ENCODE measurements at places on chromosomes 6 and 20.

DNA sequence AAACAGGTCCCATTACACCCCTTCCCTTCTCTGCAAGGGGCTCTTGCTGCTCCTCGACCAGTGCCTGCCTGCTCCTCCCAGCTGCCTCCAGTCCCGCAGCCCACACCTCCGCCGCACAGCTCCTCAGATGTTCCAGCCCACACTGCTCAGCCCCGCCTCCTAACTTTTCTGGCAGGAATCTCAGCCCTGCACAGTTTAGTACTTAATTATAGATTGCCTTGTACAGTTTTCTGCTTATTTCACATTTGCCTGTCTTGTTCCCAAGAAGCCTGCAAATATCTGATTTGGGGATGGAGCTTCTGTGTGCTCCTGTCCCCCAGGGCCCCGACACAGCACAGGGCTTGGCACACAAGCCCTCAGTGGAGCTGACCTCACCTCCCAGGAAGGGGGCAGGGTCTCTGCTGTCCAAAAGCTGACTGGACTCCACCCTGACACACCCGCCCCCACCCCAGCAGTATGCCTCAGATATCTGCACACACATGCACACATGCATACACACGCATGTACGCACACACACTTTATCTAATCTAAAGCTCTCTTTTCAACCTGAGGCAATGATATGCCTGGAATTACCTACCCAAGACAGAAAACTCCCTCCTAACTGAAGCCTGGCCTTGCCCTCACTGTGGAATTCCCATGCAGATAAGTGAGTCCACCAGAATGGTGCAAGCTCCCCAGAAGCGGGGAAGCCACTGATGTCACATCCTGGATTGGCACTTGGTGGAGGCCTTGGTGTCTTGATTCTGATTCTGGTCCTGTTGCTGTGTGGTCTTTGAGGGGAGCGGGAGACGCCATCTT, 1.2 kb upstream of the PNPLA1 start:
- DNase-seq: no peak

DNA sequence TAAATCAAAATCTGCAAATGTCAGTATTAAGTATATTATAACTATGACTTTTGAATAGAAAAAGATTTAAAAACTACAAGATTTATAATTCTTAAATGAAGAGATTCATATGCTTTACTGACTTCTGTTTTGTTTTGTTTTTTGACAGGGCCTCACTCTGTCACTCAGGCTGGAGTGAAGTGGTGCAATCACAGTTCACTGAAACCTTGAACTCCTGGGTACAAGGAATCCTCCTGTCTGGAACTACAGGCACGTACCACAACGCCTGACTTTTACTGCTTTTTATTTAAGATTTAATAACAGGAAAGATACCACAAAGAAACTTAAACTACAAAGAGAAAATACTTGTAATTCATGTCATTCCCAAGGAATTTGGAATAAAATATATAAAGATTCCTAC, 940.2 kb upstream of the CITED2 start:
- no peak for DNase-seq

GRCh38 chr20:21101932-21102575, 4.1 kb downstream of the LINC00237 start:
- DNase-seq: no peak

GRCh38 chr6:158815379-158815724, 3.8 kb downstream of the EZR start:
- no peak for DNase-seq

GRCh38 chr6:36809941-36810803, 29.1 kb downstream of the CPNE5 start:
- DNase-seq: no peak

GRCh38 chr20:37316775-37317170, 27.3 kb downstream of the MANBAL start:
- no peak for DNase-seq

GRCh38 chr6:42969934-42970333, 9.0 kb downstream of the PEX6 start:
- no peak for DNase-seq

DNA sequence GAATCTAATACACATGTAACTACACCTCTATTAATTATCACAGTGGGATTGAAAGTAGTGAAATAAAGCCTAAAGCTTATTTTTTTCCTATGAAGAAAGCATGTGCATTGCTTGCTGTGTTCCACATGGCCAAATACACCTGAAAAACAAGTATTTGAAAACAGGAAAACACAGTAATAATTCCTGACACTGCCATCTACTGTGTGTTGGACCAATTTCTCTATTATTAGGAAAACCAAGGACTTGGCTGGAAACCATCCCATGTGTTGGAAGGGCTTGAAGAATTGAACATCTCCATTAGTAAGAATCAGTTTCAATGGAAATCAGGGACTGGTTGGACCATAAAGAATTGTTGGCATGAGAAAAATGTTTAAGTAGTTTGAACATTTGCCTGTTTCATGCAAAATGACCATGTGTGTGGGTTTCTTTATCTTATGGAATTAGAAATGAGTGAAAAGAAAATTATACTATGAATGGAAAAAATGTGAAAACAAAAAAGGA, 124.1 kb downstream of the PHF3 start:
- no peak for DNase-seq

GRCh38 chr20:49343246-49343645, 65.4 kb upstream of the ZNFX1 start:
- no peak for DNase-seq

DNA sequence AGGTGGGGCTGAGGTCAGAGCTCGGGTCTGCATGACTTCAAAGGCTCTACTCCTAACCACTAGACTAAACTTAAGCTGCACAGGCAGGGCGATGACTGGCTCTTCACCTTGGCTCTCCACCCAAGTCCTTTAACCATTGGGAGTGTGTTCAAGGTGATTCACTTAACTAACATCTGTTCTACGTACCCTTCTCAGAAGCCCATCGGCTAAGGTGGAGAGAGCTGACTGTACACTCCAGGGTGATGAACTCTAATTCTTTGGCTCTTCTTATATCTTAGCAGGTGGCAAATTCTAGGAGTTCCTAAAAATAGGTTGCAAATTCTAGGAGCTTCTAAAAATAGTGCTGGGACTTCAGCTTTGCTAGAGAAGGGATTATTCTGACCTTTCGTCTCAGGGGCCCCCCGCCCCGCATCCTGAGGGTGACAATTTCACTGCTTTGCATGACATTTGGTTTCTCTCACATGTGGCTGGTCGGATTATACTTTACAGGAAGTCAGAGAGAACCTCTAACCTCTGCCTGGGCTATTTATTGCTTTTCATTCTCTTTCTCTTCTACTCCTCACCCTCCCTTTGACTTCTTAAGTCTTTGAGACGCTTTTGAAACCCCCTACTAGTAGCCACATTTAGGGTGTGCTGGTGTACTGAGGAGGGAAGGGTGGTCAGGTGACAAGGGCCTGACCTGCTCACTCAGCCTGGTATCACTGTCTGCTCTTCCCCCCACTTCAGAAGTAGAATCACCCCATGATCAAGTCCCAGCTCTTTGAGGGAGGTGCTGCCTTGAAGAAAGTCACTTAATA, 55.5 kb downstream of the PRDM1 start:
- DNase-seq: no peak

GRCh38 chr20:33005132-33005566, 916 bp upstream of the SUN5 start:
- no peak for DNase-seq

DNA sequence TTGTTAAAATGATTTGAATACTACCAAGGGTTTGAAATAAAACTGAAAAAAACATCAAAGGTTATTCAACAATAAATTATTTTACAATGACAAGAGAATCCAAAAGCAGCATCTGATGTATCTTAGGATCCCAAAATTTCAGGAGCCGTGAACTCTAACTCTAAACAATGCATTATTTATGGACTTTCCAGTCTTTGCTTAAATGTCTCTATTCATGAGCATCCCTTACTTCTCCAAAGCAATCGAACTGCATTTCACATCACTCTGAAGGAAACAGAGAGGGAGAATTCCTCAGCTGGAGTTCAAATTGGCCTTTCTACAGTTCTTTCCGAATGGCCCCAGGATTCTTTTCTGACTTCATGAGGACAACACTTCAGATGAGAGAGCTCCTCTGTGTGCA, 229.1 kb downstream of the CBLN4 start:
- no peak for DNase-seq

DNA sequence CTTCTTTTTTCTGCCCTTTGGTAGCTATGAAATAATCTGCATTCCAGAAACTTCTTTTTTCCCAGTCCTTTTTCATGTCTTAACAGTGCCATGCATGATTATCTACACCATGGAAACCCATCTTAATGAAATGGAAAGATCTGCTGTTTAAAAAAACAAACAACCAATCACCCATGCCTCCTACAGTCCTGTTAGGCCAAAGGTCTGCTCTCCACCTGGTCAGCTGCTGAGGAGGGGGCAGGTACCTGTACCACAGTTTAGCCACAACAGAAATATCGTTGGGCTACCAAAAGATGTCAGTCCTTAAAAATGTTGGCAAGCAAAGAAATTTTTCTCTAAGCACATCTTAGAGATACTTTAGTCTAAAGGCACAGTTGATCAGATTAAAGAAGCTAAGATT, 112.6 kb downstream of the SLC16A10 start:
- no peak for DNase-seq

DNA sequence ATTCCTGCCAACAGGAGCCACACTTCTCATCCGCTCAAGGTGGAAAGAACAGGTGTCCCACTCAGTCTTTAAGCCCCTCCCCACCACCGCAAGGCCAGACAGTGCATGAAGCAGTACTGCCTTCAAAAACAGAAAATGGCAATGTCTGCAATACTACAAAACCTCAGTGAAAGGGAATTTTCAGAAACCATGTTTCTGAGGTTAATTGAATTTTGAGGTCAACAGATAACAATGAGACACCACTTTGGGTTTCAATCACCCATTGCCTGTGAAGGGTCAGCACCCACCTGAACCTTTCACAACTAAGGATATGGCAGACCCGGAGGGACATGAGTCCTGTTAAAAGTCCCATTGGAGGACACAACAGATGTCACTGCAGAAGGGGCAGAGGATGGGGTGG, 13.0 kb downstream of the ZC3H12D start:
- DNase-seq: no peak

- no peak for DNase-seq
These were observed 150.3 kb upstream of the SASH1 start for GRCh38 chr6:148192310-148192709.

- no peak for DNase-seq
These were observed 10.3 kb upstream of the SLC22A16 start for GRCh38 chr6:110486756-110487155.

DNA sequence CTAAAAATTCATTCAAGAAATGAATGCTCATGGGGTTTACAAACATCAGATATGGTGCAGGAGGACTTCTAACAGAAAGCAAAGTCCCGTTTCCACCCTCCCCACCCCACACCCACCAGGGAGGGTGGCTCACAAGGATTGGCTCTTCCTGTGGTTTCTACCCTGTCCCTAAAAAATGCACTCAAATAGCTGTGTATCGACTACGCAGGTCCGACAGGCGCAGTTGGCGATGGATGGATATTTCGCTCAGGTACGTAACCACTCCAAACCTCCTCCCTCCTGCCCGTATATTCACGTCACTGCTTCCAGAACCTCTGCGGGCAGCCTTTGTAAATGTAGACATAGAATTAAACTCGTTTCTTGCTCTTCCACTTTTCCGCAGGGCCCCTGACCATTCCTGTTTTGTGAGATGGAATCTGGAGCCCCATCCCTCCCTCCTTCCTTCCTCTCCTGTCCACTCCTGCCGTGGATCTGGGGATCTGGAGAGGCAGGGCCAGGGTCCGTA, 264.3 kb downstream of the BMP7 start:
- DNase-seq: no peak

GRCh38 chr20:59047938-59048680, 5.5 kb upstream of the PRELID3B start:
- DNase-seq: no peak

DNA sequence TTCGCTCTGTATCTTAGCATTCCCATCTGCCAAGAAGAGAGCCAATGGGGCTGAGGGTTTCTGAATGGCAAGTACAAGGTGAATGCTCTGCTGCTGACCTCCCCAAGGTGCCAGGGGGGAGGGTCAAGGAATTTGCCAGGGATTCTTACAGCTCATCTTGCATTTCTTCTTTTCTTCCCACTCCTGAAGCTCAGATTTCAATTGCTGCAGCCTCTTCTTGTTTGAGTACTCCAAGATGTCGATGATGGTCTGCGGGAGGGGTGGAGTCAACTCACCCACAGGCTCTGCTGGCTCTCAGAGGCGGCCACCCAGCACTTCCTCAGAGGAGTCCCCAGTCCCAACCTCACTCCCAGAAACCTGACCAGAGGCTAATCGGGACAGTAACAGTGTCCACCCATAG, 12.4 kb downstream of the C20orf96 start:
- no peak for DNase-seq

DNA sequence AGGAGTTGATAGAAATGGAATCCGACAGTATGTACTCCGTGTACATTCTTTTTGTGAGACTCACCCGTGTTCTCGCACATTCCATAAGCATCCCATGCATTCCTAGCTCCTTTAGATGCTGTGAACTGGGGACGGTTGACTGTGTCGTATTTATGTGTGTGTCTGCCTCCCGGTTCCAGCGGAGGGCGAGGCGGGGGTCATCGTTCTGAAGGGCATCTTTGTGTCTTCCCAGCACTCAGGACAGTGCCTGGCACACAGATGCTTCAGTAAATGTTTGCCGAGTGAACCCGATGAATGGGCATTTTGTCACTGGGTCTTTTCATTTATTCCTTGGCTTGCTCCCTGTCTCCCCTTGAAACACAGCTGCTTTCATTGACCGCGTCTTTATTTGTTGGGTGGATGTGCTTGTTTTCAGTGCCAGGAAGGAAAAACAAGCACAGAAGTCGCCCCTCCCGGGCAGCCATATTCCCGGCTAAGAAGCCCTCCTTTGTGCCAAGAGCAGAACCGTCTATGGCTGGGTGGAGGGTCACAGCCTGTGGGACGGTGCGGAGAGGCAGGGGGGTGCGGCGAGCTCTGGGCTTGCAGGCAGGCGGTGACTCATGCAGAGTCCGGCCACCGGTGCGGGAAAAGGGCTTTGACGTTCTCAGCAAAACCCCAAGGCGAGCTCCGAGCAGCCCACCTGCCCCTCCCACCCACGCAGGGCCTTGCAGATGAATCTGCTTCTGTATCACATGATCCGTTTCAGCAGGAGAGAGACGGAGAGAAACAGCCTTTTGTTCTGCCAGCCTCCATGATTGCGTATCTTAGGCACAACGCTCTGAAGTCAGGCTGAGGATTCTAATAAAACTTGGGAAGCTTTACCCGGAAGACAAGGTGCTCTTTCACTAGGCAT, 11.2 kb upstream of the PSMG4 start:
- DNase-seq: no peak

GRCh38 chr6:161048641-161049040, 57.1 kb downstream of the MAP3K4 start:
- DNase-seq: no peak
